ENCODE measurements at places on chromosomes 2 and 18.

DNA sequence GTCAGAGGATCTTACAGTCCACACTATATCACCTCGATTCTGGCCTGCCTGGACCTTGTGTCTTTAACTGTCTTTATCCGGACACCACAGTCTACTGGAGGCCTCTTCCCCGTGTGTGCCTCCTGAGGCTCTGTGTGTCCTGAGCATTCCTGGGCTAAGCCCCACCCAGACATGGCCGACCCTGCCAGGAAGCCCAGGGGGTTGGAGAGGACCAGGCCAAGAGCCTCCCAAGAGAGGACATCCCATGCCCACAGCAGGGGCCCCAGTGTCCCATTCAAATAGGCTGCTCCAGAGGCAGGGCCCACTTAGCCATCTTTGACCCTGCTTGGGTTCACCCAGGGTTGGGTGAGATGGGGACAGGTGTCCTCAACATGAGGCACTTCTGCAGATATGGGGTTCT, 84.7 kb upstream of the OTOS start:
- DNase-seq = no peak

DNA sequence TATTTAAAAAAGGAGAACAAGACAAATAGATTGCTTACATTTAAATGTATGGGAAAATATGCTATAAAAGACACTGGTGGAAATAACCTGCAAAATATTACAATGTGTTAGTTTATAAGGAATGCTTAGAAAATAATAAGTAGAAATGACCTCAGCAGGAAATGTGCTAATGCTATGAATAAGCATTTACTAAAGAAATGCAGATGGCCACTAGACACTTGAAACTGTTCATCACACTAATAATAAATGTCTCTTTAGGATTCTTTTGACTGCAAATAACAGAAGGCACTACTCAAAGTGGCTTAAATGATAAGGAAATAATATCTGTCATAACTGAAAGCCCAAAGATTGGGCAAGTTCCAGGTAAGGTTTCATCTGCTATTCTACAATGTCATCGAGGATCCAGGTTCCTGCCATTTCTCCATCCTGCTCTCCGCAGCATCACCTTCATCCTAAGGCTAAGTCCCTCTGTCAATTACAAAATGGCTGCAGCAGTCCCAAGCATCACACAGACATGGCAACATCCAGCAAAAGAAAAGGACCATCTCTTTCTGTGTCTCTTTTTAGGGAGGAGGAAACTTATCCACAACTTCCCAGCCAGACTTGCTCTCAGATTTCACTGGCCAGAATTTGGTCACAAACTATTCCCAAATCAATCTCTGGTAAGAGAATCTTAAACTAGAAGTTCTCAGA, 21.9 kb downstream of the METTL8 start:
- peak; percentile 39 for DNase-seq

GRCh38 chr2:147358375-147358774, 486.5 kb upstream of the ACVR2A start:
- DNase-seq = no peak

DNA sequence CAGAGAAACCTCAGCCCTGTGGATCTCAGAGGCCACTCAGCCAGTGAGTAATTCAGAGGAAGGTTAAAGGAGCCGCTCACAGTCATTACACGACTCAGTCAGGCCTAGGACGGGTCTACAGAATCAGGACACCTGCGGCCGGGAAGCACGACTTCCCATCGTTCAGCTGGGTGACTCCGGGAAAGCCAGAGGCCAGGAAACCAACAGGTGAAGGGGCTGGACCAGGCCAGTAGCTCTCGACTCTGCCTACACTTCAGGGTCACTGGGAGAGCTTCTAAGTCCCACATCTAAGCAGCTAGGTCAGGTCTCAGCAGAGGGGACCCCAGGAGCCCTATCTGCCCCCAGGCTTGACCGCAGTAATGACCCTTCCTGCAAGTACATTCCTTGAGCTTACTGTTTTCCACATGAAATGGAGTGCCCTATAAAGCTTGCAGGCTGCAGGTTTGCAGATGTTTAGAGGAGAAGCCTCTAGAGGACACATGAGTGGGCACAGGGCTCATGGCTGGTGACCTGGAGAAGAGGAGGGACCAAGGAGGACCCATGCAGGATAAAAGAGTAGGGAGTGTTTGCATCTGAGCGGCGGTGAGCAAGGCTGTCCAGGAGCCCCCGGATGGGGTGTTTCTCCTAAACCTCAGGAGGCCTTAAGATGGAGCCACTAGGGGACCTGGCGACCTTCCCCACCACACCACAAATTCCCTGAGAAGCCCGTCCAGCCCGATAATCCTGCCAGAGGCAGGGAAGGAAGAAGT, 9.5 kb downstream of the DIPK1C start:
- no peak for DNase-seq

Measured in choroid plexus epithelial cell (primary cell).